Calu3 (cell line): ENCODE measurements at places on chromosomes 12 and 14.

DNA sequence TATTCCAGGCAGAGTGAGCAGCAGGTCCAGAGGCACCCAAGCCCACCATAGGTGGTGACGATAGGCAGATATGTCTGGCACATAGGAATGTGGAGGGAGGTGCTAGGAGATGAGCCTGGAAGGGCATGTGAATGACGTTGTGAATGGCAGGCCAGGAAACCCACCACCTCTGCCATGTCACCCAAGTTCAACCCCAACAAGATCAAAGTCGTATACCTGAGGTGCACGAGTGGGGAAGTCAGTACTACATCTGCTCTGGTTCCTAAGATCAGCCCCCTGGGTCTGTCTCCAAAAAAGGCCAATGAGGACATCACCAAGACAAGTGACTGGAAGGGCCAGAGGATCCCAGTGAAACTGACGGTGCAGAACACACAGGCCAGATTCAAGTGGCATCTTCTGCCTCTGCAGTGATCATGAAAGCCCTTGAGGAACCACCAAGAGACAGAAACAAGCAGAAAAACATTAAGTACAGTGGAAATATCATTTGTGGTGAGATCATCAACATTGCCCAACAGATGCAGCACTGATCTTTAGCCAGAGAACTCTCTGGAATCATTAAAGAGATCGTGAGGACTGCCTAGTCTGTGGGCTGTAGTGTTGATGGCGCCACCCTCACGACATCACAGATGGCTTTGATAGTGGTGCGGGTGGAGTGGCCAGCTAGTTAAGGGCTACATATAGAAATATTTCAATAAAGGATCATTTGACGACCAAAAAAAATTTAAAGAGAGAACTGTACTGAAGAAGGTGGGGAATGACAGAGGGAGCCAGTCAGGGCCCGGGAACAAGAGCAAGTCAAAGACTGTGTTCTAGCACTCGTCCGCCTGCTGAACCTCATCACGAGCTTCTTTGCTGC lies 99.7 kb downstream of the ZFP36L1 start:
- no peak for DNase-seq

DNA sequence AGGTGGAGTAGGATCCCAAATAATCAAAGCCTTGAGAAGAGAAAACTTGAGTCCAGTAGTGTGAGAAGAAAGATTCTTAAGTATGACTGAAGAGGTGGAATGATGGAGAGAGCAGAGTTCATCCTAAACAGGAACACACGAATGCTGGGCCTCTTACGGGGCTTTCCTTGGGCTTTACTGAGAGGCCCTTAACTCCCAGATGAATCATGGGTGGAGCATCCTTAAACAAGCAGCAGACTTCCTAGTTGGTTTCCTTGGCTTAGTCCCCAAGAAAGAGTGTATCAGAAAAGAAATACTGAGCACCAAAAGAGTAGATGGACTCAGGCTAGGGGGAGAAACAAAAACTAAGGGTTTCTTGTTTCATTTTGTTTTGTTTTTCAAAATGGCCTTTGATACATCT lies 132.5 kb downstream of the GPR135 start:
- DNase-seq = no peak

- no peak for DNase-seq
Observed at GRCh38 chr14:41666301-41666700, 59.6 kb downstream of the LRFN5 start.

DNA sequence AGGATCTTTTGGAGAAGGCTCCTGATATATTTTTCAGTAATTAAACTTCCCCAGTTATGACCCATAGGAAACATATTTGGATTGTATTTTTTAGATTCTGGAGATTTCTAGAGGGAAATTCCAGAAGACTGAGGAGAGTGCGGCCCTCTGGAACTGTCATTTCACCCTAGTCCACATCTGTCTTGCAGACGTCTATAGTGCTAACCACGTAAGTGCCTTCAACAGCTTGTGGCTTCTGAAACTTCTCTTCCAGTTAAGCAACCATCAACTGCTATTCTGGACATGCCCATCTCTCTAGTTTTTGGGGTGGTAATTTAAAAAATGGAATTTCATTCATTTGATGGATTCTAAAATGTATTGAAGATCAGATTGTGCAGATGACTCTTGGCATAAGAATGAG lies 1098.8 kb downstream of the TMEM121 start:
- no peak for DNase-seq

DNA sequence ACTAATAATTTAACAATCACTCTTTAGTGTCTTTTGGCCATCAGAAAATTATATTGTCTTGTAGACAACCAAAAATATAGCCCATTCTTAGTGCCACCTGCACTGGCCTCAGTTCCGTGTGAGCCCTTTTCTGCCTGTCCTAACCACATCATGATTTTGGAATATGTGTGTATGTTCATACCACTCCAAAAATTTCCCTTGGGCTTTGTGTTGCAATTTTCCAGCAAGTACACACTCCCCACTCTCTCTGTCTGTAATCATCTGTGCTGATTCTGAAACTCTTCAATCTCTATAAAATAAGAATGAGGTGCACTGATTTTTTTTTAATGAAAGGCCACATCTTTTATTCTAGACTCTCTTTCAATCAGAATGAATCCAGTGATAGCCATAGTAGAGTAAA lies 196.0 kb downstream of the PIK3C2G start:
- no peak for DNase-seq

DNA sequence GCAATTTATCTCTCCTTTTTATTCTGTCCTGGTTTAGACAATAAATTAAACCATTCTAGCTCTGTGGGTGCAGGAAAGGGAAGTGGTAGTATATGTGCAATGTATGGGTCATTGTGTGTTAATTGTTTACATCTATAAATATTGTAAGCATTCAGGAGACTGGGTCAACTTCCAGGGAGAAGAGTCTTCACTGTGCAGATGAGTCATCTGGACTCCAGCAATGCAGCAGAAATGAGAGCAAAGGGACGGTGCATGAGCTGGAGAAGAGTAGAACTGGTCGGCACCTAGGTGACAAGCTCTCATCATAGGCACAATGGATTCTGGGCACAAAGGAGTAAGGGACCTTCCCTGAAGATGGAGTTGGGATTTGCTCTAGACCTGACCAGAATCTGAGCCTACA lies 211.1 kb upstream of the DAAM1 start:
- no peak for DNase-seq

- no peak for DNase-seq
Observed at GRCh38 chr12:561908-562593, 101.2 kb downstream of the NINJ2 start.

DNA sequence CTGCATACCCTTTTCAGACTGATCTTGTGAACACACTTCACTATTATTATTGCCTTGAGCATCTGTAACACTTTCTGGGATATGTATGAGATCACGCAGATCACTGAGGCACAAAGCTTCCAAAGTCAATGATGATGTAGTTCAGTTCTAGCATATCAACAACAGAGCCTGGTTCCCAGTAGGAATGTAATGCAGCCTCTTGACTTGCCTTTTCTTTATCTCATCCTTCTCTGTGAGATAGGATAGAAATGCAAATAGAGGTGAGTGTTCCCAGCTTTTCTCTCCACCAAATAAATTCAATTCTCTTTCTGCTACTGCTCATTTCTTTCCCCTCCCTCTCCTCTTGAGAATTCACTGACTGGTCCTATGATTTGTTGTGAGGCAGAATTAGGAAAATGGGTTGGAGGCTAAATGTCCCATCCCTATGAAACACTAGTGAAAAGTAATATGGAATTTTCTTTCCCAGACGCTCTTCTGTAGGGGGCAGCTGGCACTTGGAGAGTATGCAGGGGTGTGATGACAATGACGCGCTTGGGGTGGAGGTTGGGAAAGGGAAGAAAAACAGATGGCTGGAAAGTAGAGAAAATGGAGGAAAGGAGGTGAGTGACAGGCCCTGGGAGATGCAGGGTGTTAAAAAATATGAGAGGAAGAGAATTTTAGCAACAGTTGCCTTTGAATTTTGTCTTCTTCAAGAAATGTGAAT lies 96.0 kb upstream of the TMTC1 start:
- no peak for DNase-seq

- no peak for DNase-seq
Observed at GRCh38 chr12:80821513-80822000, 104.8 kb downstream of the MYF5 start.

- DNase-seq = no peak
Observed at GRCh38 chr12:76084863-76085519, 506 bp upstream of the NAP1L1 start.

DNA sequence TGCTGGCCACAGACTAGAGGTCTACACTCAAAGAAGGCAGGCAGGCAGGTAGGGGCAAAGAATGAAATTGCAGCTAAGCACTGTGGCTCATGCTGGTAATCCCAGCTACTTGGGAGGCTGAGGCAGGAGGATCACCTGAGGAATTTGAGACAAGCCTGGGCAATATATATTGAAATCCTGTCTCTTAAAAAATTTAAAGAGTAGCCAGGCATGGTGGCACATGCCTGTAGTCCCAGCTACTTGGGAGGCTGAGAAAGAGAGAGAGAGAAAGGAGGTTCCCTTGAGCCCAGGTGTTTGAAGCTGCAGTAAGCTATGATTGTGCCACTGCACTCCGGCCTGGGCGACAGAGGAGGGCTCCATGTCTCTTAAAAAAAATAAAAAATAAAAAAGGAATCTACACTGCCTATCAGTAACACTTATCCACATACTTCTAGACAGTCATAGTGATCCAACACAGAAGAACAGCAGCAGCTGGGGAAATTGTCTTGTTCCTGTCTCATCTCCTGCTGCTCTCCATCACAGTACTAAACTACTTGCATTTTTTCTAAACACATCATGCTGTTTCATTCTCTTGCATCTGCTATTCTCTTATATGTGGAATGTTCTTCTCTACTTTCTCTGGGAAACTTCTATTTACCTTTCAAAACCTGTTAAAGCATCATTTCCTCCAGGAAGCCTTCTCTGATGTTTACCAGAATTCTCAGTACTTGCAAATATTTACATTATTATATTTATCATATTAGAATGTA lies 57.2 kb downstream of the ATF7 start:
- DNase-seq = no peak

- DNase-seq = no peak
Observed at GRCh38 chr14:32384464-32384863, 55.4 kb downstream of the AKAP6 start.

DNA sequence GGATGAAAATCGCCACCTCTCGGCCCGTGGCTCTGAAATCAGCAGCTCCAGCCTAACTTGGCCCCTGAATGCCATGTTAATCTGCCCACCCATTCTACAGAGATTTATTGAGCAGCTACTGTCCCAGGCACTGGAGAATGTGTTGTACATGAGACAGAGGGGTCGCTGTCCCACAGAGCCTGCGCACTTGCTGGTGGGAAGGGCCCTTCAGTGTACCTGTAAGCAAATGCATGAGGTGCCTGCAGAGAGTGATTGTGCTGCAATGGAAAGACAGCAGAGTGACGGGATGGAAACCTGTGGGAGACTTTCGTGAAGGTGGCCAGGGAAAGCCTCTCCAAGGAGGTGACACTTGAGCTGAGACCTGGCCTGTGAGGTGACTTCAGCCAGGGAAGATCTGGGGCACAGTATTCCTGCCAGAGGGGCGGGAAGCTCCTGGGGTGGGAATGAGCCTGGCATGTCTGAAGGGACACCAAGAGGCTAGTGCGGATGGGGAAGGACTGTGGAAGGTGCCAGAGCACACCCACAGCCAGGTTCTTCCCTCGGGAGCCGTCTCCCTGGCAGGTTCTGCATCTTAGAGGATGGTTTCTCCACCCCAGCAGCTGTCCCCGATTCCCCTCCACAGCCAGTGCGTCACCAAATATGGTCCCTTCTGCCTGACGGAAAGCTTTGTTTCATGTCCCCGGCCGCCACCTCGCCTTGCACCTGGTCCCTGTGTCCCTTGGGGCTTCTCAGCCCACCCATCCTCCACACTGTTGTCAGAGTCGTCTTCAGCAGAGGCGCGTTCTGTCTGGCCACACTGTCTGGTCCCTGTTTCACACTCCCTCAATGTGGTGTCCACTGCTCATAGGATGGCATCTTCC lies 8.7 kb downstream of the SMIM41 start:
- DNase-seq = no peak

- DNase-seq = no peak
Observed at GRCh38 chr12:56684745-56685359, 3.2 kb downstream of the PTGES3 start.

- DNase-seq = no peak
Observed at GRCh38 chr12:31303466-31303865, 22.5 kb downstream of the SINHCAF start.

DNA sequence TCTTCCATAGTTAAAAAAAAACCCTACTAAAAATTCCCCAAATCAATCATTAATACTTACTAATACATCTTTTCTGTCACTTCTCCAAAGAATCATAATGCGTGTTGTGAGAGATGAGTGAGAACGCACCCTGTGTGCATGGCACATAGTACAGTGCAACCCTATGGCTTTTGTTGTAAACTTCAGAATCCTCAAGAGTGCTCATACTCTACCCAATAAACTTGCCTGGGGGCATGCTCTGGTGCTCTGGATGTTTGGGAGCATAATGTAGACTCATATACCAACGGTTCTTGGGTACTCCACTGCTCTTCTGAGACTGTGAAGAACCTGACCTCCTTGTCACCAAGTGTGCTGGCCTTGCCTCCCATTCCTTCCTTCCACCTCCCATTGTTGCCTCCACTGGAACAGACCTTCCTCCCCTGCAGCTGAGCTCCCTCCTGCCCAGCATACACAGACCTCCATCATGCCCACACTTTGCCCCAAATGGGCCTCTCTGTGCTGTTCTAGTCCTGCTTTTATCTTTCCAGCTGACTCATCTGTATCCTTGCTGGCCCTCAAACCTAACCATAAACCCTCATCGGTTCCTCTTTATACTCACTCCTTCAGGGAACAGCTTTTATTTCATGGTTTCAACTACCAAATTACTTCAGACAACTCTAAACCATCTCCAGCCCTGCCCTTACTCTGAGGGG lies 8.9 kb downstream of the DCP1B start:
- no peak for DNase-seq

DNA sequence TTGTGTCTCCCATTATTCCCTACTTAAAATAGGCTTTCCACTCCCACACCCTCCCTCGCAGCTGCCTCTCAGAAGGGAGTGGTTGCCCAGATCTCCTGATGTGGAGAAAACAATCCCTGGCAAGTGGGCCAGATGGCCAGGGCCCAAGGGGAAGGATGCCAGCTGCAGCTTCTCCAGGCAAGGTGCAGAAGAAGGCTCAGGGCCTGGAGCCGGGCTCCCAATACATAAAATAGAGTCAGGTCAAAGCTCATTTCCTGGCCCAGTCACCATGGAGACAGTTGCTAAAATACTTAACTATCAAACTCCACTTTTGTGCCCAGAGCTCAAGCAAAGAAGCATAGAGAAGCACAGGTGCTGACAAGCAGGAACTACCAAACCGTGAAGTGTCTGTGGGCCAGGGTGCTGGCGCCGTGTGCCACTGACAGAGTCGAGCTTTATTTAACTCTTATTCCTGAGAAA lies 45.7 kb upstream of the ITPR2 start:
- DNase-seq = no peak

- DNase-seq = no peak
Observed at GRCh38 chr12:127149226-127149964, 1117.6 kb upstream of the TMEM132C start.

GRCh38 chr12:126891789-126892188 lies 1375.2 kb upstream of the TMEM132C start:
- DNase-seq = no peak

DNA sequence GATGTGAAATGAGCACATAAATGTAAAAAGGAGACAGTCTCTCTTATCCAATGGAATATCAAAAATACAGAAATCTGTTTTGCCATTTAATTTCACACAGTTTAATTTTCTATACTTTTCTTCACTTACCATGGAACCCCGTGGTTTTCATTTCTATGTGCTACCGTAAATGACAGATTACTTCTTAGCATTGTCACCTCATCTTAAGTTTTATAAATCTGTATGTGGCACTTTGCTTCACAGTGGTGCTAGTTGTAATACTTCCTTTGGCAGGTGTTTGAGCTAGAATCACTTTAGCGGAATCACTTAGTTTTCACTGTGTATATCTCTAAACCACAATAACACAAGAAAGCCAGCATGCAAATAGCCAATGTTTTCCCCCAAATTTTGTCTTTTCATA lies 781.9 kb upstream of the MGAT4C start:
- DNase-seq = no peak
